ENCODE measurements at places on chromosomes 13 and 19.

DNA sequence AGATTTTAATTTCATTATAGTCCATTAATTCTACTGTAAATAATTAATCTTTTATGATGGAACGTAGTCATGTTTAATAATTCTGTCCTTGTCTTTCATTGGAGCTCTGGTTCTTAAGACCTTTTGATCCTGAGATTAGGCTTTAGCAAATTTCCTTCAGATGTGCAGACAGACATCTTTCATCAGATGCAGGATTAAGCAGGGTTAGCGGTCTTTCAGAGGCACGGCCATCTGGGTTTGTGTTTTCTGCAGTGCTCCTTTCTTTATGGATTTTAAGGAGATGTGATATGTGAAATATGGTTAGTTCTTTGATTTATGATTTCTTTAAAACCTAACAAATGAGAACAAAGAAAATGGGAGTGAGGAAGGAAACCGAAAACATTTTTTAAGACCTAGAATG lies 643.9 kb upstream of the SGCG start:
- no peak for DNase-seq

DNA sequence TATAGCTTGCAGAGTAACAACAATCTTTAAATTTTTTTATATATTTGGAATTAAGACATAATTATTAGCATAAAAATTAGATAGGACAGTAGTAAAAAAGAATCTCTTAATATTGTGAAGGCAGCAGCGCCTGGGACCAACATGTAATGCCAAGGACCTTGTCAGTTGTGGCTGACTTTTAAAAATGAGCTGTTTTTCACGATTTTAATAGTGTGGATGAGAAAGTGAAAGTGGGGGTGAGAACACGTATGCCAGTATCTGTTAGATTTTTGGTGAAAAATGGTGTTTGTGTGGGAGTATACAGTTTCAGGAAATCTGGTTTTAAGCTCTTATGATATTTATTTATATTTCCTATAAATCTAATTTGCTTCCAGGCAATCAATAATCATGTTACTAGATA lies 125.2 kb downstream of the LMO7 start:
- DNase-seq = no peak

GRCh38 chr19:29944390-29945012 lies 2.5 kb downstream of the URI1 start:
- DNase-seq = no peak

DNA sequence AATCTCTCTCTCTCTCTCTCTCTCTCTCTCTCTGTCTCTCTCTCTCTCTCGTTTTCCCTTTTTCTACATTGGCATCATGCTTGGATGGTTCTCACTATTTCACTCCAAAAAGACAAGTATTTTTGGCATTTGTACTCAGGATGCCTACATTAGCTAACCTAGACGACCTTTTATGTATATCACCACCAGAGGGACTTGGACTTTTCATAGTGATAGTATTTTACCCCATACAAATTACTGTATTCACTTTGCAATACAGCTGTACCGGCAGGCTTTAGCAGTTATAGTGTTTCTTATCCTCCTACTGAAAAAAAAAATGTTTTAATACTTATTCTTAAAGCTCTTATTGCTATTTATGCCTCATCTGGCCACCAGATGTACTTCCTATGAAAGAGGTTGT lies 687.2 kb upstream of the KLHL1 start:
- no peak for DNase-seq

- no peak for DNase-seq
These were observed 1.5 kb downstream of the LRRC63 start for GRCh38 chr13:46213242-46213641.

DNA sequence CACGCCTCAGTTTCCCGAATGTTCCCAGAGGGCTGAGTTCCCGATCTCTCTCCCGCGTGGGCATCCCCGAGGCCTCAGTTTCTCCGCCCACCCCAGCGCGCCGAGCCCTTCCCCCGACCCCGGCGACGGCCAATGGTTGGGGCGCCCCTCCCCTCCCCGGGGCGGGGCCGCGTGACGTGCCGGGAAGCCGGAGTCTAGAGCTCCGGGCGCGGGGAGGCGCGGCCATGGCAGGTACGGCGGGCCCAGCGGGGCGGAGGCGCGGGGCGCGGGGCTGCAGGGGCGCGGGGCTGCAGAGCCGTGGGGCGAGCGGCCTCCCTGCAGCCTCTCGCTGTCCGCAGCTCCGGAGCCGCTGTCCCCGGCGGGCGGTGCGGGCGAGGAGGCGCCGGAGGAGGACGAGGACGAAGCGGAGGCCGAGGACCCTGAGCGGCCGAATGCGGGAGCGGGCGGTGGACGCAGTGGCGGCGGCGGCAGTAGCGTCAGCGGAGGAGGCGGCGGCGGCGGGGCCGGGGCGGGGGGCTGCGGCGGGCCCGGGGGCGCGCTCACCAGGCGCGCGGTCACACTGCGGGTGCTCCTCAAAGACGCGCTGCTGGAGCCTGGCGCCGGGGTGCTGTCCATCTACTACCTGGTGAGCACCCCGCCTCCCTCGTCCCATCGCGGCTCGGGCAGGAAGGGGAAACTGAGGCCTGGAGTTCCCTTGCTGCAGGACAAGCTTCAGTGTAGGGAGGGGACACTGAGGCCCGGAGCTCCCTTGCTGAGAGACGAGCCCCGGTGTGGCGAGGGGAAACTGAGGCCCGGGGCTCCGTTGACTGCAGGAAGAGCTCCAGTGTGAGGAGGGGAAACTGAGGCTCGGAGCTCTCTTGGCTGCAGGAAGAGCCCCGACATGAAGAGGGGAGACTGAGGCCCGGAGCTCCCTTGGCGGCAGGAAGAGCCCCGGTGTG lies at the start of gene MPND:
Gene MPND, plus strand, starts transcription at position 193 of the 938 bp plus-strand sequence. Its CDS starts 32 bp downstream, at position 225.
- DNase-seq = peak; percentile 92

DNA sequence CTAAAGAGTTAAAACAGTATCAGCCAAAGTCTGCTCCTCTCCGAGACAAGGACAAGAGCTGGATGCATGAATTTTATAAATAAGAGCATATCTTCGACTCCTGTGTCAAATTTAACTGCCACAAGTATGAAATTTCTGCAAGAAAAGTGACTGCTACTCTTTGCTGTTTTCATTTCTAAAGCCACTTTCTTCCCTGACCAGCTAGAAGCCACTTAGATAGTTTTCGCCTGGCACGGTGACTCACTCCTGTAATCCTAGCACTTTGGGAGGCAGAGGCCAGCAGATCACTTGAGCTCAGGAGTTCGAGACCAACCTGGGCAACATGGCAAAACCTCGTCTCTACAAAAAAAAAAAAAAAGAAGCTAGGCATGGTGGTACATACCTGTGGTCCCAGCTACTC lies 61.3 kb downstream of the ENOX1 start:
- DNase-seq = no peak

DNA sequence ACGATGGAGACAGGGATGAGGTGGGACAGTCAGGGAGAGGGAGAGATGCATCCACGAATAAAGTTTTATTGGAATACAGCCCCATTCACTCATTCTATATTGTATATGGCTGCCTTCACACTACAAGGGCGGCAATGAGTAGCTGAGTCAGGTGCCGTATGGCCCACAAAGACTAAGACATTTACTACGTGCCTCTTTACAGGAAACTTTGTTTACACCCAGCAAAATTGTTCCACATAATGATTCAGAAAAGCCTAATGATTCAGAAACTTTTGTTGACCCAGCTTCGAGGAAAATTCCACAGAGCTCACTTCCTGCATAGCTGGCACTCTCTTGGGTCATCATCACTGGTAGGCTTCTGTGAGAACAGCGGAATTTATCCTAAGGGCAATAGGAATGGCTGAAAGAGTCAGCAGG lies 87.3 kb upstream of the PEG3 start:
- no peak for DNase-seq

GRCh38 chr13:98927951-98928927 lies 49.6 kb downstream of the DOCK9 start:
- DNase-seq = no peak
